ENCODE measurements at places on chromosomes 7 and 10. TPM values are rescaled to one million over a fixed set of nuclear protein-coding genes. Genes with fewer than 3 reads are reported as not detected.
A peak's percentile ranks its signal among the peaks of the same experiment; 100 is the strongest.

- DNase-seq, result no peak
These were observed 39.8 kb downstream of the FOXI2 start for GRCh38 chr10:127776816-127777215.

- DNase-seq, result no peak
These were observed 240.6 kb upstream of the GNAI1 start for GRCh38 chr7:79893991-79894390.

DNA sequence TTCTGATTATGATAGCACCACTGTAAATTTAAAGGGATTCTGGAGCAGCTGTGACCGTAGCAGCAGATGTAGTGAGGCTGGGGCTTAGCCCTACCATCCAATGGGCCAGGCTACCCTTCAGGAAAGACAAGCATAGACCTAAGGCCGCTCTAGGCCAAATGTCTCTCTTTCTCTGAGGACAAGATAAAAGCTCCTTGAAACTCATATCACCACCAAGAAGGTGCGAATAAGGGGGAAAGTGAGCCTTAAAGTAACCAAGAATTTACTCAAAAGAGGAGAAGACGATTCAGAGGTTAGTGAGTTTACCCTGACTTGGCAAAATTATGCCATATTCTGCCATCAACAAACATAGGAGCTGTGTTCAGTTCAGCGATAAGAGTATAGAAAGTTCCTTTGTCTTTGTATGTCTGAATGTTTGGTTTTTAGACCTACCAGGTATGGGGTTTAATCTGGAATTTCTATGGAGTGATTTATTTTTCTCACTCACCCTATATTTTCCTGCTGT, 79.8 kb downstream of the PFKFB3 start:
- DNase-seq, result no peak

GRCh38 chr10:79101560-79102497, 33.1 kb downstream of the ZMIZ1 start:
- peak; percentile 79 for DNase-seq

DNA sequence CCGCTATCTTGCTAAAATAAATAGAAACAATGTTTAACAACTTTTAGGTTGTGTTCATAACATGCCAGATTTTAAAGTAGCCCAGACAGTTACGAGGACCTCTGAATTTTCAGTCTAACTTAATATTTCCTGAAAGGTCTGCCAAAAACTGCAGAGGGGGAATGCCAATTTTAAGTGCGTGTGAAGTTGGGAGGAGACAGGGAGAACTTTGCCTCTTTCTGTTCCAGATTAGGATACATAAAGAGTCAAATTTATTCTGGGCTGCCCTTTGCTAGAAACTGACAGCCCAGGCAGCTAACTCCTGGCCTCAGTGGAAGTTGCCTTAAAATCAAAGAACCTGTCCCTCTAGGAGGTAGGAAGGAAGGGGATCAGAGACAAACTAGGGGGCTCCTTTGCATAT, 52.3 kb upstream of the PIP4K2A start:
- no peak for DNase-seq

DNA sequence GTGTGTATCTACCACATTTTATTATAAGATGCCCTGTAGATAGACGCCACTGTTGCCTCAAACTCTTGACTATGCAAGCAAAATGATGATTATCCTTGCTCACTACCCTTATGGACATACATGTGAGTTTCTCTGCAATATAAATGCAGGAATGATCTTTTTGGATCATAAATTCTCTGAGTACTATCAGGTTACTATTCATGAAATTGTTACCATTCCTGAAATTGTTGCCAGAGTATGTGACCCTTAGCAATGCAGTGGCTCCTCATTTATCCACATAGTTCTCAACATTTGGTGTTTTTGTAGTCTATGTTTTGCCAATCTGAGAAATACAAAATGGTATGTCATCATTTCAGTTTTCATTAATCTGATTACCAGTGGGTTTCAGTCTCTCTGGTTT, 166.2 kb upstream of the FAM3C start:
- DNase-seq, result no peak

GRCh38 chr7:78280276-78280675, 481.7 kb downstream of the PHTF2 start:
- DNase-seq, result no peak

- no peak for DNase-seq
These were observed 7.5 kb upstream of the FAM131B start for GRCh38 chr7:143369678-143370651.

The JAKMIP3 gene
- 0.27 TPM for total RNA-seq

GRCh38 chr10:33612116-33612515, 277.6 kb upstream of the NRP1 start:
- DNase-seq, result no peak

The HMX3 gene
- not detected for total RNA-seq

The SYT15 gene
- total RNA-seq, result not detected

DNA sequence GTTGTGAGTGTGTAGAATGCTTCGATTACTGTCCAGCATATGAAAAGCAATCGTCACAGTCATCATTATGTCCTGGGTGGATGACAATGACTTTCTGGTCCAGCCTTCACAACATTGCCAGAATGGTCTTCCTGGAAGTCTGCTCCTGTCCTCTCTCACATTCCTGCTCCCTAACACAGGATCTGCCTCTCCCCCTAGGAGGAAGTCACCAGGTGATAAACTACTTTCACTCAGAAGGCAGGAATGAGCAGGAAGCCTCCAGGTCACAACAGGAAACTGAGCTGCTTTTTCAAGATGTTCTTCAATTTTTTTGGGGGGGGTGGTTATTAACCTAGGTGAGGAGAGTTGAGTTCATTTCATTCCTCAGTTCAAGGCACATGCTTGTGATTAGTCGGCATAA, 13.6 kb upstream of the GPNMB start:
- no peak for DNase-seq

DNA sequence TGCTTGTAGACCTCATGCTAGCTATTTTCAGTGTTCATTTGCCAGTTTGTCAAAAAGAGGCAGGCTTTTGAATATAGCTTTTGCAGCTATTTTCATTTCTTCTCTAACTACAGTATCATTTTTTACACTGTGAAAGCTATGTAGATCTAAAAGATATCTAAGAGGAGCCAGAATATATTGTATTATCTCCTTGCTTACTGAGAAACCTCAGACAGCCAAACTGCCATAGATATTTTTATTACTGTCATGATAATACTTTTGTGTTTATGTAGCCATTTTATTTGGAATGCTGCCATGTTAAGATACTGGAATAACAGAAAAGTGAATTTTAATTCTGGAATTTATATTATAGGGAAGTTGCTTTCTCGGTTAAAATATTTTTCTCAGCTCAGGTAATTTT, 37.2 kb downstream of the ANKIB1 start:
- DNase-seq, result no peak

DNA sequence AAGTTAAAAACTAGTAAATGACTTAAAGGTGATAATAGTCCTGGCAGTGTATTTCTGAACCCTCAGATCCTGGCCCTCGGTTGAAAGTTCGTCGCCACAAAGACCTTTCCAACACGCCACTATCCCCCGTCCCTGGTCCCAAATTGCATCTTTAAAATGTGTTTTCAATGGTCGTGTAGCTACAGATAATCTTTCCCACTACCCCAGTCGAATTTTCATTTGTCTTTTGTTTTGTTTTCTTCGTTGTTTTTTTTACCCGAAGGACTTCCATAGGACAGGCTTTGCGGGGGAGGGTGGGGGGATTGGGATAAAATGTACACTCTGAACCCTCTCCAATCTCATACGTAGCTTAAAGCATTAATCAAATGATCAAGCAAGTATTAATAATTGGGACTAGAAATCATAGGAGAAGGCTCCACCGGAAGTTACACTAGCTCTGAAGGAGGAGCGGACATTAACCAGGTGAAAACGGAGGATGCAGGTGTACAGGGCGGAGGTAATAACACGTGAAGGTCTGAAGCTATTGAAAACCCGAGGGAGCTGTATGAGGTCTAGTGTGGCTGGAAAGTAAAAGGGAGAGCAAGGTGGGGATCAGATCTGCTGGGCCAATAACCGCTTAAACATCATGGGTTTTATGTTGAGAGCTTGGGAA, 32.8 kb upstream of the PHF14 start:
- peak; percentile 35 for DNase-seq

GRCh38 chr7:22723637-22724036, 3.4 kb upstream of the IL6 start:
- no peak for DNase-seq

DNA sequence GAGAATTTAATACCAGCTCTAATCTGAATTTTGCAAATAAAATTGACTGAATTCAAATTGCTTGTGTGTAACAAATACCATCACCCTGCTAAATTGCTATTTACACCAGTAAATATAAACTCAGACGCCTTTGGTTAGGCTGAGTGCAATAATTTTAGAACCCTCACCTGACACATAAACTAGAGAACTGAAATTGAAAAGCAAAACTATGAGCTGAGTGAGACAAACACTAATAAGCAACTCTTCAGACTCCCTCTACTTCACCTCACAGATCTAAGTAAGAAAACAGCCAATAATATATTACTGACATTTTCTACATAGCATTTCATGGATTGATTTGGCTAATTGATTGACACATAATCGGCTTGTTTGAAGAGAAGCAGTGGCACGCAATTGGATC, 621.2 kb downstream of the REEP3 start:
- no peak for DNase-seq

The CRYGN gene
- not detected for total RNA-seq

DNA sequence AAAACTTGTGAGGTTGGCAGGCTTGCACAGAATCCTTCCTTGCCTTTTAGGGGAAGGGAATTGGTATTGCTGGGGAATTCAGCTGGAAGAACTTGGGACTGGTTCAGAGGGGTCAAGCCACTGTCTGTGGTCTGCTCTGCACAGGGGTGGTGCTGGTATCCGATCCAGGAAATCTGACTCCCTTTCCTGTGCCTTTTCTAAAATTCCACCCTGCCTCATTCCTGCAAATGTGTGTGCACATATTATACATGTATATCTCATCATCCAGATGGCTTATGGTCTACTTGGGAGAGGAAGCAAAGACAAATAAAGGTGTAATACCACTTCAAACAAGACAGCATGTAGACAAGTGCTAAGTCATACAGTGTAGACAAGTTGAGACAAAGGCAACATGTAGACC, 14.3 kb downstream of the UBTD1 start:
- no peak for DNase-seq

DNA sequence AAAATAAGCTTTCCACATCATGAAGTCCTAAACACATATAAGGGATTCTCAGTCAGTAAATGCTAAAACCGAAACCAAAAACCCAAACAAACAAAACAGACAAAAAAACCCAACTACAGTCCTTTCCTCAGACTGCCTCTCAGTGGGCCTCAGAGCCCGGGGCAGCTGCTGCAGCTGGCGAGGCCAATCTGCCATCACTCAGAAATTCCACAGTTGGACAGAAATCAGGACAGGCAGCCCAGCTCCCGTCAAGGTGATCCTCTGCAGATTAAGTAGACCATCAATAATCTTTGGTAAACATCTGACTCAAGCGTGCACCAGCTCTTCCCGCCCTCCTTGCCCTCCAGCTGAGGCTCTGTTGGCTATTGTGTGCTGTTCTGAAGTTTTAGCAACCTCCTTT, 142.2 kb downstream of the ATXN7L1 start:
- no peak for DNase-seq

The HYAL4 gene
- total RNA-seq, result not detected

Data from G401 (cell line).